T follicular helper cell (primary cell): ENCODE measurements at places on chromosomes 12 and 14.

DNA sequence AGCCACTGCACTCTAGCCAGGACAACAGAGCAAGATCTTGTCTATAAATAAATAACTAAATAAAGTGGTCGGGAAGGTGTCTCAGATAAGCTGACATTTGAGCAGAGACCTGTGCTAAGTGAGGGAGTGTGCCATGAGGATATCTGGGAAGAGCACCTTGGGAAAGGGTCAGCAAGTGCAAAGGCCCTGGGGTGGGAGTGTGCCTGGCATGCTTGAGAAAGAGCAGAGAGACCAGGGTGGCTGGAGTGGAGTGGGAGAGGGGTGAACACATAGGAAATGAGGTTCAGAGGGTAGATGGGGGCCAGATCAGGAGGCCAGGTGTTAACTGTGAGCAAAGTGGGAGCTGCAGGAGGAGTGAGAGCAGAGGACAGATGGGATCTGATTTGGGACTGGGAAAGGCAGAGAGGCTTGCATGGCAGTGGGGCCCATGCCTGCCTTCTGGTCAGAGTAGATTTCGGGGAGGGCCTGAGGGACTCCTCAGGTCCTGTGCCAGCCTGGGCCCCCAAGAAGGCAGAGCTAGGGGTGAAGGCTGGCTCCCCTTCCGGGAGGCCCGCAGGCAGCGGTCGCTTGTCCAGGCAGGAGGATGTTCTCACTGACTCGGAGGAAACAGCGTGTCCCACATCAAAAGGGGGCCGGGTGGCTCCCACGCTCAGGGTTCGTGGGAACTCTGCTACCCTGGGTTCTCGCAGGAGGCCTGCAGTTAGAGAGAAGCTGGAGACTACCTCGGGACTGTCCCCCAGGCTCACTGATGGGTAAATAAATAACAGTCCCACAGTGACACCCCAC, 32.6 kb downstream of the DTX1 start:
- no peak for DNase-seq

- peak; percentile 58 for DNase-seq
Observed at GRCh38 chr14:105944632-105945610, 418.5 kb downstream of the TMEM121 start.

DNA sequence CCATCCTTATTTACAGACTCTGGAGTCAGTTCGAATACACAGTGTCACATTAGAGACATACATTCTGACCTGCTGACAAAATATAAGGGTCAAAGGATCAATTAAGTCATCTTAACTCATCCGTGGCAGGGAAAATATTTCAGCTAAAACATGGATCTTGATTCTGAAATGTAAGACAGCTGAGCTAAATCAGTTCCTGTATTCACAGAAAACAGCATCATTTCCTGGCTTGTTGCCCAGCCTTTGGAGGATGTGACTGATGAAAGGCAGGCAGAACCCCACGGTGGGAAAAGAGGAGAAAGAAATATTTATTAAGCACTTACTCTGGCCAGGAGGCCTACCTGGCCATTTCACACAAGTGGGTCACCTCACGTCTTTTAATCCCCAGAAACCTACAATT, 101.9 kb downstream of the GAS2L3 start:
- DNase-seq = no peak

DNA sequence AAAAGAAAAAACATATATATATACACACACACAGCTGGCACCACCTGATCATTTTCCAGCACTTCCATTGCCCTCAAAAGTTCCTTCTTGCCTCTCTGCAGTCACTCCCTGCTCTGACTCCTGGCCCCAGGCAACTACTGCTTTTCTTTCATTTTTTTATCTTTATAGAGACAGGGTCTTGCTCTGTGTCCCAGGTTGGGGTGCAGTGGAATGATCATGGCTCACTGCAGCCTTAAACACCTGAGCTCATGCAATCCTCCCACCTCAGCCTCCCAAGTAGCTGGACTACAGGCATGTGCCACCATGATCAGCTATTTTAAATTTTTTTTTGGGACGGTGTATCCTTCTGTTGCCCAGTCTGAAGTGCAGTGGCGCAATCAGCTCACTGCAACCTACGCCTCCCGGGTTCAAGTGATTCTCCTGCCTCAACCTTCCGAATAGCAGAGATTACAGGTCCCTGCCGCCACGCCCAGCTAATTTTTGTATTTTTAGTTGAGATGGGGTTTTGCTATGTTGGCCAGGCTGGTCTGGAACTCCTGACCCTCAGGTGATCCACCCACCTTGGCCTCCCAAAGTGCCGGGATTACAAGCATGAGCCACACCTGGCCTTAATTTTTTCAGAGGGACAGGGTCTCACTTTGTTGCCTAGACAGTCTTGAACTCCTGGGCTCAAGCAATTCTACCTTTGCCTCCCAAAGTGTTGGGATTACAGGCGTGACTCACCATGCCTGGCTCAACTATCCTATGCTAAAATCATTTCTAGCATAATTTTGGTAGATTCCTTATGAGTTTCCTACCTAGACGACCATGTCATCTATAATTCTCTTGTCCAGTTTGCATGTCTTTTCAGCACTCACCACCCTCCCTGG, 7.8 kb downstream of the HSP90AA1 start:
- no peak for DNase-seq

GRCh38 chr14:63562405-63562804, 19.2 kb upstream of the PPP2R5E start:
- DNase-seq = no peak

GRCh38 chr14:40122968-40123648, 690.9 kb upstream of the FBXO33 start:
- DNase-seq = no peak

- no peak for DNase-seq
Observed at GRCh38 chr12:78864403-78864869, at the start of gene SYT1. Gene SYT1 (plus strand): TSS chr12:78864774.

GRCh38 chr14:97578982-97579548, 781.9 kb downstream of the VRK1 start:
- DNase-seq = no peak

GRCh38 chr12:32285489-32285888, 113.9 kb upstream of the FGD4 start:
- no peak for DNase-seq

DNA sequence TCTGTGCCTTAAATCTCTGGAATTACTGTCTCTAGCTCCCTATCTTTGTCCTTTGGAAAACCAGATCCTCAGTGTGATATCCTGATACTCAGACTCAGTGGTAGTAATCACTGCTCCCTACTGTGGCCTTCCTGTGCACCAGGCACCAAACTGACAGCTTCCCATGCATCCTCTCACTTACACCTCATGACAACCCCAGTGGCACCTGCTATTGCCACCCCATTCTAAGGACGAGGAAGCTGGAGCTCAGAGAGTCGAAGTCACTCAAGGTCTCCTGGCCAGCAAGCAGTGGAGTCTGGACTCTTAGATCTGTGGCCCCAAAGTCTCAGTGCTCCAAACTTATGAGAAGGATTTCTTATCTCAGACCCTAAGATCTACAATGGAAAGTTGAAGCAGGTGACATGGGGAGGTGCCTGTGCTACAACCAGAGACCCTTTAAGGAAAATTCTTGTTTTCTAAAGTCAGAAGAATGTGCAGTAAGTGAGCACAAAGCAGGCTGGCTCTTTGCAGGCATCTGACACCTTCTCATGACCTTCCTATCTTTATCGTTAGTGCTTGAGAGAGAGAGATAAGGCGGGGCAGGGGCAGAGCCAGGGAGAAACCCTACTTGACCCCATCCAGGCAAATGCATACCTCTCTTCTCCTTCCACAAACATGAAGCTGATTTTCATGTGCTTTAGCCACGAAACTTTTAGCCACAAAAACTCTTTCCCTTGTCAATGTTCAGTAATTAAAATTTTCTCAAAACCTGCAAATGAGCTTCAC, 47.1 kb downstream of the CCDC60 start:
- no peak for DNase-seq

- DNase-seq = no peak
Observed at GRCh38 chr12:131620946-131621681, 89.8 kb upstream of the SFSWAP start.

DNA sequence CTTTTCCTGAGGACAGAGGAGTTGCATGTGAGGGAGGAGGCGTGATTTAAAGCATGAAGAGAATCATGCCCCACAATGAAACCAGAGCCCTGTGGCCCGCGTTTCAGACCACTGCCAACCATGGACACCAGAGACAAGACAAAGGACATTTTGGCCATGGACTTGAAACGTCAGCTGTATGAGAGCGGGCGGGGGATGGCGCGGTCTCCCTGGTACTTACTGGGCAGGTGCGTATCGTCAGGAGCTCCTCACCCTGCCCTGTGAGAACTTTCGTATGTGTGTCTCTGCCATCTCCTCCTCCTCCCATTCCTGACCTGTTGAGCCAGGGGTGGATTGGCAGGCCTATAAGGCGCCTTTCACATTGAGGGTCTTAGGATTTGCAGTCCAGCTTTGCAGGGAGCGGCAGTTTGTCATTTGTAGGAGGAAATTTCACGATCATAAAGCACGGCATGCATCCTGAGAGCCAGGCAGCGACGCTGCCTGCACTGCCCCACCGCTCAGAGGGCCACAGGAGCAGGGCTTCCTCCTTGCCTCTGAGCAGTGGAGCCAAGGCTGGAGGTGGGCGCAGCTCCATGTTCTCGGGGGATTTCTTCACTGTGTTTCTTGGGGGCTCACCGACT, 22.2 kb downstream of the SFSWAP start:
- no peak for DNase-seq

DNA sequence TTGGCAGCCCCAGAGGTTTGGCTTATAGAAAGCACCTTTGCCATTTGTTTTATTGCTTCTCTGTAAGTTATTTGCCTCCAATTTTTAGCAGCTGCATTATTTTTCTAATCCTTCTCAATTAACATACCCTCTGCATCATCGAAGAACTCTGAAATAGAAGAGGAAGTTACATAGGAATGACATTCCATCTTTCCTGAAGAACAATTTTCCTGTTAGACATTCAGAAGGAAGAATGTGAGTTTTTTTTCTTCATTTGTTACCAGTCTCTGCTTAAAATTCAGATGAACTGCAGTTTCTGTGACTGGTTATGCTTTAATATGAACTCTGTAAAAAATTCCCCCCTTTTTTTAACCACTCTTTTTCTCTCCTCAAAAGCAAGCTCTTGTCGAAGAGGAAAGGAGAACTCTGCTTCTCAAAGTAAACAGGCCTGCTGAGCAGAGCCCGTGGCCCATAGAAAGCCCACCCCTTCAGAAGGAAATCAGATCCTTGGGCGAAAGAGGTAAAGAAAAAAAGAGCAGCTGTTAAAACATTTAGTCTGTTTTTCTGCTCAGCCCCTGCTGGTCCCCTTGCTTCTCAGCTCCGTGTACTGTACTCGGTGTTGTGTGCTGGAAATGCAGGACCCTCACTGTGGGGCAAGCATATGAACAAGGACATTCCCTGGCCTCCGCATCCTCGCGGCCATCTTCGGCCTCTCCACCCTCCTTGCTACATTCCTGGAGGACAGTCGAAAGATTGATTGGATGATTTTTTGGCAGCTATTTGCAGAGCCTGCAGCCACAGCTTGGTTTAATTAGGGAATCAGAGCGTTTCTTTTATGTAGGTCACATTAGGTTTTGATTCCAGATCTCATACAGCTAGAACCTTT, 164.4 kb upstream of the LRIG3 start:
- no peak for DNase-seq
